ENCODE measurements at places on chromosomes 16 and 17.

DNA sequence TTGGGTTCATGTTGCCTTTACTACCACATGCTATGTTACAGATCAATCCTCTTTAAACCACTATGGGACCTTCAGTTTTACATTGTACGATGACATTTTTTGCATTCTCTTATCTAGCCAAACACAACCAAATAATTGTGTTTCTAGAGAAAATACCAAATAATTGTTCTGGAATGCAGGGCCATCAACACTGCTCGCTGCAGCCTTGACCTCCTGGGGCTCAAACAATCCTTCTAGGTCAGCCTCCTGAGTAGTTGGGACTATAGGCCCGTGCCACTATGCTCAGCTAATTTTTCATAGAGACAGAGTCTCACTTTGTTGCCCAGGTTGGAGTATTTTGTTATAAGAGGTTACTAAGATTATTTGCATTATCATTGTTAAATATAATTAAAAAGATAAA lies 237.5 kb upstream of the PMFBP1 start:
- DNase-seq: peak; percentile 55

DNA sequence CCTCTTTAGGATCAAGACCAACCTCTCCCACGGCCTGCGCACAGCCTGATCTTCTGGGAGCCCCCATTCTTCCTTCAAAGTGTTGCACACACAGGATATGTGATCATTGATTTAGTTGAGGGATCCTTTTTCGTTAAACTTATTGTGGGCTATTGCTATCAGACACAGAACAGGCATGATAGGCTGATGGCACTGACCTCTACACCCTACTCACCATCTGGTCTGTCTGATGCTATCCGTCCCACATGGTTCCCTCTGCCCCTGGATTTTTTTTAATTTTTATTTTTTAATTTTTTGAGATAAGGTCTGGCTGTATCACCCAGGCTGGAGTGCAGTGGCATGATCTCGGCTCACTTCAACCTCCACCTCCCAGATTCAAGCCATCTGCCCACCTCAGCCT lies 19.2 kb upstream of the LITAF start:
- no peak for DNase-seq

DNA sequence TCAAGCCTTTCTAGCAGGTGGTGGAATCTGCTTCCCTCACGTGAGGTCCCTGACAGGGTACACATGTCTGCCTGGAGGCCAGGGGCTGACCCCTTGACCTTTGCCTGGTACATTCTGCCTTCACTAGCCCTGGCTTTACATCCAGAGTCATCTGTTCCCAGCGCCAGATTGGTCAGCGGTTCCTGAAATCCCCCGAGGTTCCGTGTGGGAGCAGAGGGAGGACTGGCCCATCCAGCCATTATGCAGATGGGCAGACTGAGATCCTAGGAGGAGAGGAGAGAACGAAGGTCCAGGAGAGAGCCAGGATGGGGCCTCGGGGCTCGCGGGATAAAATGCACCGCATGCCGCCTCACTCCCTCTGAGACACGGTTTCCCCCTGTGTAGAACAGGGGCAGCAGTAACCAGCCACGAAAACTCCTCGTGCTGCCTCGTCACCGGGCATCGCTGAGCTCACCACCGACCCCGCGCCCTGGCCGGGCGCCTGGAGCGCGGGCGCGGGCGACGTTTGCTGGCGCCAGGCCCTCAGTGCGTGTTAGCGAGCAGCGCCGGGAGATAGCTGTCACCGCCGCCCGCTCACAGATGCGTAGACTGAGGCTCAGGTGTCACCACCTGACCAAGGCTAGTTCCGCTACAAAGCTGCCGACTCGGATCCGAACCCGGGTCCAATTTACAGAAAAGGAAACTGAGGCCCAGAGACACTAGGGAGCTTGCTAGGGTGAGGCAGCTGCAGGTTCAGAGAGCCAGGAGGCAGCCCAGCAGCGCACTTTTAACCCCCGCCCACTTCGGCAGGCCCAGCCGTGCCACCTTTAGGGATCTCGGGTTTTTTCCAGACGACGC lies 811 bp upstream of the MAP2K3 start:
- peak; percentile 45 for DNase-seq

- DNase-seq: peak; percentile 60
These were observed 32.4 kb downstream of the CLTC start for GRCh38 chr17:59652119-59652518.

GRCh38 chr16:88560714-88561484 lies 9.3 kb upstream of the ZC3H18 start:
- peak; percentile 41 for DNase-seq
